ENCODE measurements at places on chromosomes 3 and 15.

- DNase-seq = no peak
Observed at GRCh38 chr3:167163580-167163979, 216.5 kb downstream of the ZBBX start.

GRCh38 chr15:66741646-66742045 lies 39.6 kb downstream of the SMAD6 start:
- no peak for DNase-seq

DNA sequence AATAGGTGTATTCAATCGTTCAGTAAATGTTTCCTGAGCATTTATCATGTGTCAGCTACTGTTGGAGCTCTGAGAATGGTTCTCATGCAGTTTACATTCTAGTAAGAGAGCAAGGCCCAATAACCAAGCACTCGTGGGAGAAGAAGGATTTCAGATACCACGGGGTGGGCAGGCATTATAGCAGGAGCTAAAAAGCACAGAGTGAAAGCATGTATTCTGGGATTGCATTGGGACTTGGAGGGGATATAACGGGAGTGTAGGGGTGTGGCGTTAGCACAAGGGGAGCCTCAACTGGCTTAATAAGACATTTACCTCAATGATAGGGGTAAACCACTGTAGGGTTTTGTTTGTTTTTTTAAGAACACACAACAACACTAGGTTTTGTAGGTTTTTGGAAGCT lies 1.6 kb upstream of the SIAH2 start:
- no peak for DNase-seq

DNA sequence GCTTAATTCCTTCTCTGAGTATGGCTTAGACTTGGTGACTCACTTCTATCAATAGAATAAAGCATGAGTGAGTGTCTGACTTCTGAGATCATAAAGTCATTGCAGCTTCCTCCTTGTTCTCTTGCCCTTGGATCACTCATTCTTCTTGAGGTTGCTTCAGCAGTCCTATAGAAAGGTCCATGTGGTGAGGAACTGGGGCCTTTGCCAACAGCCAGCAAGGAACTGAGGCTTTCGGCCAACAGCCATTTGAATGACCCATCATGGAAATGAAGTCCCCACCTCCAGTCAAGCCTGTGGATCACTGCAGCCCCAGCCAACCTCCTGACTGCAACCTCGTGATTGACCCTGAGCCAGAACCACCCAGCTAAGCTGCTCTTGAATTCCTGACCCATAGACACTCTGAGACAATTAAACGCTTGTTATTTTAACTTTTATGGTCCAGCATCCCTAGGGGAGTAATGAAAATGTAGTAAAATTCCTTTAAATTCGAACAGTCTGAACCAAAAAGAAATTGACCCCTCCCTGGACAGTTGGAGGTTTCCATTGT lies 84.5 kb downstream of the WDR76 start:
- no peak for DNase-seq

DNA sequence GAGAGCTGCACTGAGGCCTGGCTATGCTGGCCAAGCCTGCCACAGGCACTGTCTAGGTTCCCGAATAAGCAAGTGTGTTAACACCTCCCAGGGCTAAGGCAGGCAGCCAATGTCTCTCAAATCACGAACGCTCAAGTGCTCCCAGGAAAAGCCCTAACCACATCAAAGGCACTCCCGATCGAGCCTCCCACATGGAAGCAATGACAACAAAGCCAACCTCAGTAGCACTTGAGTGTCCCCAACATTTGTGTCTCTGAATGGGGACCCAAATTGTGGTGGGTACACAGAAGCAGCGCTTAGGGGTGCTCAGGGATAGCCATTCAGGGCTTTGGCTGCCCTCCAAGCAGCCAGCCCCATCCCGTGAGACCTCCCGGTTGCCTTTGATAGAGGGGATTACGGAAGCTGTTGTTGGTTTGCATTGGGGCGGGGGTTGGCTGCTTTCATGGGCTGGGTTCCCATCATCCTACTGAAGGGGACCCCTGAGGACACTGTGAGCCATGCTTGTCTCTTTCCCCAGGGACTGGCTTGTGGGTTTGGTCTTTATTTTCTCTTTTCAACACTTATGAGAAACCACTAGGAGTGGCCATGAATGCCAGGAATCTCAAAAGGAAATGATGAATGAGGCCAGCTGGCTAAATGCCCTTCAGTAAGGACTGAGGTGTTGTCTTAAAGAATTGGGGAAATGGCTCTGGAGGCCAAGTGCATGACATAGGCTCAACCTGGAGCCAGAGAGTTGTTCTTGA lies 234.1 kb upstream of the FEZF2 start:
- no peak for DNase-seq

DNA sequence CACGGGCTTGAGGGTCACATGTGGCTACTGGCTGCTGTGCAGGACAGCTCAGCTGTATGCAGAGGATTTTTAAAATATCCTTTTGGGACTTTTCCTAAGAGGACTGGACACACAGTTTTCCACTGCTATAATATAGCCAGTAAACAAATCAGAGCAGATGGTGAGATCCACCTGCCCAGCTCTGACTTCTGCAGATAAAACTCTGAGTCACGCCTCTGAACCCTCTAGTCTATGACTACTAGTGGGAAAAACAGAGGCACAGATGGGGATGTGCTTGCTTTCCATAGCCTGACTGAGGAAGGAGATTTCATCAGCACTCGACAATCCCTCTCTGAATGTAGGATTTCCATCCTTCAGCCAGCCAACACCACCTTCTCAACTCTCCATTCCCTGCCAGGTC lies 45.1 kb downstream of the COLQ start:
- DNase-seq = no peak

DNA sequence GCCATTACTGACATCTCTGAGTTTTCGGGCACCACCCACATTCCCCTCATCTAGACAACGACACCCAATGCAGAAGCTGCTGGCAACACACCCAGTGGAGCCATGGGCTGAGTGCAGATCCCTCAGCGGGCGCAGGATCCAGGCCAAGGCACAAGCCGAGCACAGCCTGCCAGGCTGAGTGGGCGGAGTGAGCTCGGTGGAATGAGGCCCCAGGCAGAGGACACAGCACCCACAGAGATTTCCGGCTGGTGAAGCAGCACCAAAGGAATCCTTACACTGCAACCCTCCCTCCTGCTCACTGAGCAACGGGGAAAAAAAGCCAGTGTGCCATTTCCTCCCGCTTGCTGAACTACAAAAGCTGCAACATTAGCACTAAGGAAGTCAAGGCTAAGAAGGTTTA lies 34.3 kb downstream of the ZMAT3 start:
- DNase-seq = peak; percentile 19

DNA sequence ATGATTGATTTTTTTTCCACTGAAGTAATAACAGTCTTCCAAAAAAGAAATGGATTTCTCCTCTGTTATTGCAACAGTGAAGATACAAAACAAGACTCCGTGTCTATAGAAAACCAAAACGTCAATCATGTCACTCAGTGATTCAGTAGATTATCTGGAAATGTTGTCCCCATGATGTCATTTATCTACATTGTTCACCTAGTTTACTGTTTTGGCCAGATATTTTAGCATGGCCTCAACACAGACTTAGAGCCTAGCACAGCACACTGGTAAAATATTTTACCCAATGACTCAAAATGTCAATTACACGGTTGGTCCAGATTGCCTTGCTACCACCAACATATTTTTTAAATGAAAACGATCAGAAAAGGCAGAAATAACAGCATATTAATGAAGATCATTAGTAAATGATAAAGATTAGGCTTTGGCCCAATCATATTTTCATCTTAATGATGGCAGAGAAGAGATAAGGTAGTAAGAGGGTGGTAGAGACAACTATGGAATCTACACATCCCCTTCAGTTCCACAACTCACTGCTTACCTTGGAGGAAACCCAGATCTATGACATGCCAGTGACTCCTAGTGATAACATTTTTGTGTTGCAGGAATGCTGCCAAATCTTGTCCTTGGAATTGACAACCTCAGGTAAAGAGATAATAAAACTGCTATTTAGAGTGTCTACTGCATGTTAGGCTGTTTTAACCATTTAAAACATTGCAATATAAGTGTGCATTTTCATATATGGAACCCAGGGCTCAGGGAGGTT lies 347.7 kb upstream of the ARPP21 start:
- no peak for DNase-seq

- no peak for DNase-seq
Observed at GRCh38 chr3:128066676-128067075, 14.4 kb downstream of the SEC61A1 start.

DNA sequence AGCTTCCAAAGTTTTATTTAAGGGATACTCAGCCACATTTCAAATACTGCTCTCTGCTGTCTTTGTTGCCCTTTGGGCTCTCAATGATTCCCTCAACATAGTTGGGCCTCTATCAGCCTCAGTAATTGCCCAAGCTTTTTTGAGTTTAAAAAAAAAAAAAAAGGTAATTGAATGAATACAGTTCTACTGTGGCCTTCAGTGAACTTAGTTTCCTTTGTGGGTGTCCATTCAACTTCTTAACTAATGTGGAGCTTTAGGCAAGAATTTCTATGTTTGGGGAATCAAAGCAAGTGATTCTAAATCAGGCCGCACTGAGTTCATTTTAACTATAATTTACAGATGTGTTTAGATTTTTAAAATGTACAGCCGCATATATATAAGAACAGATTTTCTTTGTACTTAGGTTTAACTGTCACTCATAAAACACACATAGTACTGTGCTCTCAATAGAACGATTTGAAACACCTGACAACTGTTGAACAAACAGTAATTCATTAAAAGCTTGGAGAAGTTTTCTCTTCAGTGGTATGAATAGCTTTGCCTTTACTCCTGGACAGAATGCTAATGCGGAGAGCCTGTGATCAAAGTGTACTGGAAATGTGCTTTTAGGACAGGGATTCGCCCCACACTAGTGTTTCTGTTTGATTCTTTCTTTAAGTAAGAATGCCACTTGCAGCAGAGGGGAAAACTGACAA lies 844.9 kb upstream of the SEMA6D start:
- no peak for DNase-seq

GRCh38 chr3:89474333-89475130 lies 367.1 kb downstream of the EPHA3 start:
- DNase-seq = no peak

DNA sequence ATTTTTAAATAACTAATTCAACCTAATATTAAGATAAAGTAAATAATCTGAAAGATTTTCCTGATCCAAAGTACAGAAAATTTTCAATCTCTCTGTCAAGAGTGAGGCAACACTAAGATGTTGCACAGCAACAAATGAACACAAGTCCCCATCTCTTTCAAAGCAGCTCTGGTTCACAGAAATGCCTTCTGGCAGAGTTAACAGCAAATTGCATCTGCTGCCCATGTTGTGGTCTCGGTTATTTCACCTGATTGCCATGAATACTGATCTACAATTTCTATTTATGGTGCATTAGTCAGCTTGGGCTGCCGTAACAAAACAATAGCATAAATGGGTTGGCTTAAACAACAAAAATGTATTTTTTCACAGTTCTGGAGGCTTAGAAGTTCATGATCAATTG lies 167.3 kb downstream of the BCHE start:
- DNase-seq = no peak

GRCh38 chr3:61634678-61635077 lies 73.3 kb downstream of the PTPRG start:
- DNase-seq = no peak

GRCh38 chr15:68812069-68812468 lies 8.6 kb downstream of the ANP32A start:
- no peak for DNase-seq

DNA sequence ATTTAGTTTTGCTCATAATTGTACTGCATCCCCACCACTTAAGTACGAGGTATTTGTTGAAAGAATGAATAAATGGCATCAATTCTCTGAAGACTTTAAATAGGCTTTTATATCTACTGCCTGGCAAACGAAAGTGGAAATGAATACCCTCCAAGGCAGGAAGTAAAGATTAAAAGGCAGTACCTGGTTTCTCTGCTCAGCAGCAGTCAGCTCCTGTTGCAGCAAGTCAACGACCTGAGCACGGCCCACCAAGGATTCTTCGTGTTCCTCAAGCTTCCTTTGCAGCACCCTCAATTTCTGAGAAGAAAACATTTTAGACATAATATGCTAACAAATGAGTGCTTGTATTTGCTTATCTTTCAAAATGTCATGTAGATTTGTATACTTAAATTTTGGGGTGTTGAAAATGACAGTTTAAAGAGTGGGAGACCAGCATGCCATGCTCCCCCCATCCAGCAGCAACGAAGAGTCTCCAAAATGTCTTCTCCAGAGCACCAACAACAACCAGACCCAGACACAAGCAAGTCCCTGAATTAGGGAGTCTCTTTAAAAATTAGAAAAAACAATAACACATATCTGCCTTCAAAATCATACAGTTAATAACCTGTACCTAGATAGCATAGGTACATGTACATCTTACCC lies 31.2 kb downstream of the GOLGB1 start:
- no peak for DNase-seq

- no peak for DNase-seq
Observed at GRCh38 chr3:122957707-122958689, 69.6 kb downstream of the SEMA5B start.

- no peak for DNase-seq
Observed at GRCh38 chr3:171765511-171765887, 44.8 kb downstream of the PLD1 start.

GRCh38 chr3:22748453-22749045 lies 454.6 kb upstream of the UBE2E2 start:
- DNase-seq = no peak

- no peak for DNase-seq
Observed at GRCh38 chr15:57671636-57672035, 34.9 kb upstream of the POLR2M start.

- no peak for DNase-seq
Observed at GRCh38 chr3:131242201-131242600, 139.4 kb upstream of the NUDT16 start.

GRCh38 chr15:74128785-74129585 lies 1.4 kb upstream of the ISLR2 start:
- DNase-seq = no peak

- DNase-seq = no peak
Observed at GRCh38 chr15:79248183-79248582, 34.3 kb upstream of the ANKRD34C start.

- DNase-seq = no peak
Observed at GRCh38 chr15:60708684-60709083, 229.7 kb upstream of the ICE2 start.

DNA sequence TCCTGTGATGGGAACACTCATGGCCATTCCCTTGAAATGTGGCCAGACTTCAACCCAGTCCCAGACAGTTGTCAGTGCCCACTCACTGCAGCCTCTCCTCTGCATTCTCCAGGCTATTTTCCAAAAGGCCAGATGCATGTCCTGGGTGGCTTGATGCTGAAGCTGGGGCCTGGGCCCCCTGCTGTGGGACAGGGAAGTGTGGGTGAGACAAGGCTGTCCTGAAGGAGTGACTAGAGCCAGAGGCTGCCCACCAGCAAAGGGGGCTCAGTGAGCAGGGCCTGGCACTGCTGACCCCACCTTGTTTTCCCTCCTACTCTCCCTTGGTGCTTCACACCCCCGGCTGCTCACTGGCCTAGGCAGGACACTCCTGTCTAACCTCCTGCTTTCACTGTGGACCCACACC lies 11.9 kb downstream of the CISH start:
- no peak for DNase-seq

- DNase-seq = no peak
Observed at GRCh38 chr3:126442094-126442855, 33.4 kb downstream of the ZXDC start.

DNA sequence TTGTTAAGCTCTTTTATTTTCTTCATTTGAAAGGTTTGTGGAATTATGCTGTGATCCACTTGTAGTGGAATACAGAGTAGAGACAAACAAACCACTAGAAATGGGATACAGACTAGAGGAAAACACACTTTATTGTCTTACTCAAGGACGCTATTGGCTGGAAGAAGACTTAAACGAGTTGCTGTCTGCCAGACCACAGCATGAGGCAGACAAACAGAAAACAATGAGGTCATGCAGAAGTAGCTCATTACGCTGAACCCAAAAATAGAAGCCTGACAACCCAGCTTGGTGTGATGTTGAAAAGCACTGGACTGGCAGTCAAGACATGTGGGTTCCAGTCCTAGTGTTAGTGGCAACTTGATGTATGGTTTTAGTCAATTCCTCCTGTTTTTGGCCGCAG lies 62.4 kb upstream of the P3H2 start:
- DNase-seq = no peak
